ENCODE measurements at places on chromosomes 12 and 14.
A peak's percentile ranks its signal among the peaks of the same experiment; 100 is the strongest.

DNA sequence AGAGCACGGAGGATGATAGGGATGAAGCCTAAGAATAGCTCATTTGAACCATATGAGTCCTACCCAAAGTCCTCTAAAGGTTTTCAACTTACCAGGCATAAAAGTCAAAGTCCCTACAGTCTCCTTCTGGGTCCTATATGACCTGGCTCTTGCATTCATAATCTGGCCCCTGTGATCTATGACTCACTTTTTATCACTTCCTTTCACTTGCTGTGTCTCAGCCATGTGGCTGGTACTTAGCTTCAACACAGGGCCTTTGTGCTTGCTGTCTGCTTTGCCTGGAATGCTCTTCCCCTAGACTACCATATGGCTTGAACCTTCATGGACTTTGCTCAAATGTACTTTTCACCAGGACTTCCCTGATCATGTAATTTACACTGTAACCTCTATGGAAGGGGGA is 137.6 kb upstream of the TMTC1 start:
- DNase-seq: no peak

DNA sequence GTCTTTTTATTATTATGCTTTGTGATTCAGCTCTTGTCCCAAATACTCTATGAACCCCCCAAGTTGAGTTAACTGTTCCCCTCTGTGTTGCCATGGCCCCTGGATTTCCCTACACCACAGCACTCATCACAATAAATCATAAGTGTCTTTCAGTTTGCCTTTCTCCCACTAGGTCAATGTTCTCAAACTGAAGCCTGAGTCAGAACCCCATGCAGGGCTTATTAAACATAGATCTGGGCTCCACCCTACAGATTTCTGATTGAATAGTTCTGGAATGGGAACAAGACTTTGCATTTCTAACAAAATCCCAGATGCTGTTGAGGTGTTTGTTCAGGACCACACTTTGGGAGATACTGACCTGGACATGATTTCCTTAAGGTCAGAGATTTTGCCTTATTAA is 199.4 kb downstream of the TBX5 start:
- DNase-seq: no peak

DNA sequence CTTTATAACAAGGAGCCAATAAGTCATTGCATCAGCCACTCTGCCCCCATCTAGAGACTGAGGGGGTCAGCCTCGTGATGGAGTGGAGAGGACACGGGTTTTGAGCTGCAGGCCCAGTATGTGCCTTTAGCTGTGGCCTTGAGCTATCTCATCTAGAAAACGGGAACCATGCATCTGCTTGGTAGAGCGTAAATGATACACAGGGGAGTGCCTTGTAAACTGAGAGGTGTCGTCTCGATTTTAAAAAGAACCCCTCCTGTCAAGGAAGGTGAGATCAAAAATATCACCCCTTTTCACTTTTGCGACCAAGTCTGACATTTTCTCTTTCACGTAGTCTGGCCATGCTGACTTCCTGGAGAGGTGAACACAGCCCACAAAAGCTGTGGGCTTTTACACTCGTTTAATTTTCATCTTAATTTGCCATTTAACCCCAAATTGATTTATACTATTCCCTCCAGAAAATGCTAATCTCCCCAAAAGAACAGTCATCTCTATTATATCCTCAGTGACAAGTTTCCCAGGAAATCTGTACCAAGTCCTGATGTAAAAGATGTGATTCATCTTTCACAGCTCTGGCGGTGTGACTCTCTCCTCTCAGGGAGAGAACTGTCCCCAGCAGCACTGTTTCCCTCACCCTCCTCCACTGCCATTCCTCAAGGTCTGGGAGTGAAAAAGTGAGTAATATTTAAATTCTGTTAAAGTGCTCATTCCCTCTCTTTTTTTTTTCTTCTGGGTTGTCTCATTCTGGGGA is 30.6 kb downstream of the VCPKMT start:
- DNase-seq: peak; percentile 56

DNA sequence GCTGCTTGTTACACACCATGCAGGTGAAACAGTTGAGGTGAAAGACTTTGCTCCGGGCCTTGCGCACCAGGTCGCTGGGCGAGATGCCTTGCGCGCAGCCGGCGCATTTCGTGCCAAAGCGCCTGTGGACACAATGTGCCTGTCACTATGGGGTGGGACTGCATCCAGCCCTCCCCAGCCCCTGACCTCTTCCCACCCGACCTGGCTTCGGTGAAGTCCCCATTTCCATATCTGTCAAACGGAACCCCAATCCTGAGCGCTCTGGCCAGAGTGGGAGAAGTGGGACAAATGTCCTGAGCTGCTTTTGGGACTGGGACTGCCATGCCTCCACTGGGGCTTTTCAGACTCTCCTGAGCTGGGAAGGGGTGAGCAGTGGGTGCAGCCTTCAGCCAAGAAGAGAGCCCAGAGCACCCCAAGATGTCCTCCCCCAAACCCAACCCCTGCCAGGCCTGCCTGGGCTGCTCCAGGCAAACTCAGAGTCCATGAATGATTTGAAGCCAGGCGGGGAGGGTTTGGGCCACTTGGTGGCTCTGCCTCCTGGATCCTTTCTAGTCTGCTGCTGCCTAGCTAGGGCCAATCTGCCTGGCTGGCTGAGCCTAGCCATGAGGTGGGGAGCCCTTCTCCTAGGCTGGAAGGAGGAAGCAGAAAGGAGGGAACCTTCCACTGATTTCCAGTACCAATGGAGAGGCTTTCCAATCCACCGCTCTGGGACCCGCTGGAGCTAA is 2.3 kb downstream of the LHX5 start:
- DNase-seq: no peak

GRCh38 chr12:10705655-10706054 is 17.5 kb downstream of the YBX3 start:
- DNase-seq: no peak

- DNase-seq: no peak
These were observed 34.4 kb downstream of the PROX2 start for GRCh38 chr14:74841230-74842207.

DNA sequence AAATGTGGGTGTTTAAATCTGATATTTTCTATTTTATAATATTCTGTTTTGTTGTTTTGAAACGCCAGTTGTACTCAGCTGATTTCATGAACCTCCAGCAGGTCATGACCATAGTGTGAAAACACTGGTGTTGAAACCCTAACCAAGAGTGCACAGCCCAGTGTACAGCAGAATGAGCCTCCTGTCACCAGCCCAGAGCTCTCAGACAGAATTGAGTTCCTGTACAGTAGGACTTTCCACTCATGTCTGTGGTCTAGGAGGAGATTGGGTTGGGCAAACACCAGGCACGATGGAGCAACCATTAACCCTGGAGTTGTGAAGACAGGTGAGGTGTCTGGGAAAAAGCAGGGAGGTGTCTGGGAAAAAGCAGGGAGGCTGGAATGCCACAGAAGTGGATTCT is 908.8 kb downstream of the VRK1 start:
- no peak for DNase-seq

DNA sequence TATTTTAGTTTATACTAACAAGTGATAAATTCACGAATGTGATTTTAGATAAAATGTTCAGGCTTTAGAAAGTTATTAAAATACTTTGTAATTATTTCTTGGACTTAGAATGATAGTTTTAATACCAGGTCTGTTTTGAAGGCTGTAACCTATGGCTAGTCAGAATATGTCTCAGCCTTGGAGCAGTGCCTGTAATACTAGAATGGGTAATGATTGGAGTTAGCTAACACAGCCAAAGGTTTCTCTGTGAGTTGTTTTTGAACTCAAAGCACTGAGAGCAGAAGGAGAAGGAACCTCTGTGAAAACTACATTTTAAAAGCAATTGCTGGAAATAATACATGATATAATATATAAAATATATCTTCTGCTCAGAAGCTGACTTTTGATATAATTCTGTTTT is 110.1 kb downstream of the TMEM117 start:
- DNase-seq: no peak

DNA sequence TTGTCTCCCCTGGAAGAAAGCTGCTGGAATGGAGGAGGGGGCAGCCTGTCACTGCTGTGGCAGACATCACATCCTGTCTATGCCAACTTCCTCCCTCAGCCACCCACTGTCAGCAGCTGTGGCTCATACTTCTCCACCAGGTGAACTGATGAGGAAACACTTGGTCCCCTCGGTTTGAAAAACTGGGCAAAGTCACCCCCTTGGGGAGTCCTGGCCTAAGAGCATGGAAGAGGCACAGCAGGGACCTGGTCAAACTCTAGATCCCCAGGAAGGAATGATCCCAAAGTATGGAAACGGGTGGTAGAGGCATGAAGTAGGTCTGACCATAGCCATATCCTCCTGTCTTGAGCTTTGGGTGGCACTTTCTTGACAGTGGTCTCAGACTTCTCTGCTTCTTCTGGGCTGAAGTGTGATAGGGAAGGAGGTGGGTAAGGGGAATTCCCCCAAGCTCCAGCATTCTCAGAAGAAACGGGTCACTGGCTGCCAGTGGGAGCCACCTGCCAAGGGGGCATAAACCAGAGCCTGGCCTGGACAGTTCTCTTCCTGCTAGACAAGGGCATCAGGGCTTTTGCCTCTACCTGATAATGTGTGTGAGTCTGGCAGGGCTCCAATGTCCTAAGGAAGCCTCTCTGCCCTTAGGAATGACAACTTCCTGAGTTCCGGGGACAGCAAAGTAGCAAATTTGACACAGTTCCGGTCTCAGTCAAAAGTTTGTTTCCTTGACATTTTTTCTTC is 36.0 kb downstream of the FMNL3 start:
- DNase-seq: peak; percentile 50

DNA sequence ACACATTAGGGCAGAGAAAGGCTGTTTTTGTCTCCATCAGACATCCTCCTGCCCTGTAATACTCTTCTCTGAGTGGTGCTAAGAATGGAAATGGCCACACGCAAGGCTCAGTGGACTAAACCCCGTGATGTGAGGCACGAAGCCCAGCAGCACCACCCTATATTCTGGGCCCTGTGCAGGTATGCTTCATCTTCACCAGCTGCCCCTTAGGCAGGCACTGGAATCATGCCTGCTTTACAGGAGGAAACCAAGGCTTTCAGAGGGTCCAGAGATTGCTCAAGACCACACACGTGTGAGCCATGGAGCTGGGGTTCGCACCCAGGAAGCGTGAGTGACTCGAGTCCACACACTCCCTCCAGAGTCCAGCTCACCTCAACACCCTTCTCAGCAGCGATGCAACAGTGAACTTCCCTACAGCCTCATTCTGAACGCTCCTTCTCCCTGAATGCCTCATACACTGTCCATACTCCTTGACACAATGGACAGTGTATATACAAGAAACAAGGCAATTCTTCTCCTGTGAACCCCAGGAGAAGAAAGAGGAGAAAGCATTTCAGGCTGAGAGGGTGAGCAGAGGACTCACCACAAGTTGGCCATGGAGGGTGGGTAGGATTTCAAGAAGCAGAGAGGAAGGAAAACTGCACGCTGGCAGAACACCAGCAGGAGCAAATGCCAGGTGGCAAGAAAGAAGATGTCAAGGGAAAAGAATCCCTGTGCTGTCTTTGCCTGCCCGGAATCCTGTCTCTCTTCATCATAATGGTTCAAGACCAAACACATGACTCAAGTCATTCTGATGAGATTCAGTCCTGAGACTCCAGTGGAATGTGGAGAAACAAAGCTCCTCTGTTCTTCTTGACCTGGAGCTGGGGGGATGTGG is 39.1 kb downstream of the NT5DC3 start:
- no peak for DNase-seq

- DNase-seq: no peak
These were observed 20.2 kb downstream of the HDAC7 start for GRCh38 chr12:47799357-47799955.

All from stimulated activated CD4-positive, alpha-beta T cell treated with anti-CD3 and anti-CD28 coated beads, Interleukin-2, amount 100 ng/mL, for 24 hours (primary cell).